ENCODE measurements at places on chromosomes 6 and 20.

GRCh38 chr6:79233611-79234149 is 802 bp downstream of the HMGN3 start:
- DNase-seq: peak; percentile 38

DNA sequence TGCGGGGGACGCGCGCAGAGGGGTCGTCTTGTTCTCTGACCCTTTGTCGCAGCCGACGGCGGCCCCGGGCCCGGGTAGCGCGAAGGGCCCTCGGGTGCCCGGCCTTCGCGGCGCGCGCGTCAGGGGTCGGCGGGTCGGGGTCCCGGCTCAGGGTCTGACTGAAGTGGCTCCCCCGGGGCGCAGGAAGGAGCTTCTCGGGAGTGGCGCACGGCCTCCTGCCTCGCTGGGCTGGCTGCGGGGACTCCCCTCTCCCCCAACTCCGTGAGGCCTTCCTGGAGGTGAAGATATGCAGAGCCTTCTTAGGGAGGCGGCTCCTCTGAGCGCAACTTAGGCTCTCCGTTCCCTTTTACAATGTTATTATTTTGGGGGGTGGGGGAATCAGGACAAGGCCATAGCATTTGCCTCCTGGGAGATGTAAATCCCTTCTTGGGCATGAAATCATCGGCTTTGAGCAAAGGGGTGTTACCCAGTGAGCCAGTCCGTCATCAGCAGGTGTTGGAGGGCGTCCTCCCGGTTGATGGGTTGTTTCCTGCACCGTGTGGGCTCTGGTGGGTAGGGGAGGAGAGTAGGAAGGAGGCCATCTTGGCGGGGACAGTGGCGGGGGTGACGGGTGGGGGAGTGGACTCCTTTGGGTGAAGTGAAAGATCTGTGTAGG is 523 bp downstream of the CDS2 start:
- peak; percentile 32 for DNase-seq

DNA sequence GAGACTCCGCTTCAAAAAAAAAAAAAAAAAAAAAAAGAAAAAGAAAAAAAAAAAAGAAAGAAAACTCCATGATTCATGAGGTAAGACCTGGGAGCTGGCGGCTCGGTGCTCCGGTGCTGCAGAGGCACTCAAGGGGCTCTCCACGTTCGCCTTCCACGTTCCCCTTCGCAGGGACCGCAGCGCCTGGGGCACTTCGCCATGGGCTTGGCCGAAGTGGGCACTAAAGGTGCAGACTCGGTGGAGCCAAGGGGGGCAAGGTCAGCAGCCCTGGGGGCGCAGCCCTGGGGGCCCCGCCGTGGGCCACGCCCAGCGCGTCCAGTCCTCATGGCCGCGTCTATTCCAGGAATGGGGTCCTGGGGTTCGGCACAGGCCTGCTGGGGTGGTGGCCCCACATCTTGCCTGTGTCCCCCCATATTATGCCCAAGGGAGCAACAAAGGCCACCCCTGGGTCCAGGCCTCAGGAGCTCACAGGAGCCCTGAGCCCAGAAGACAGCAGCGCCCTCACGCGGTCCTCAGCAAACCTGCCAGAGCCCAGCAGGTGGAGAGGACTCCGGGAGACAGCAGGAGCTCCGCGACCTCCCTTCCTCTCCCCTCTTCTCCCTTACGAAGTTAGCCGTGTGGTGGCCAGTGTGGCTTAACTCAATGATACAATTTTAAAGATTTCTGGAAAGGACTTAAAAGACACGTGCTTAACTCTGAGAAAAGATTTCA is 21.9 kb downstream of the ZBTB46 start:
- no peak for DNase-seq

GRCh38 chr6:90811596-90812226 is 224.8 kb upstream of the MAP3K7 start:
- DNase-seq: no peak

DNA sequence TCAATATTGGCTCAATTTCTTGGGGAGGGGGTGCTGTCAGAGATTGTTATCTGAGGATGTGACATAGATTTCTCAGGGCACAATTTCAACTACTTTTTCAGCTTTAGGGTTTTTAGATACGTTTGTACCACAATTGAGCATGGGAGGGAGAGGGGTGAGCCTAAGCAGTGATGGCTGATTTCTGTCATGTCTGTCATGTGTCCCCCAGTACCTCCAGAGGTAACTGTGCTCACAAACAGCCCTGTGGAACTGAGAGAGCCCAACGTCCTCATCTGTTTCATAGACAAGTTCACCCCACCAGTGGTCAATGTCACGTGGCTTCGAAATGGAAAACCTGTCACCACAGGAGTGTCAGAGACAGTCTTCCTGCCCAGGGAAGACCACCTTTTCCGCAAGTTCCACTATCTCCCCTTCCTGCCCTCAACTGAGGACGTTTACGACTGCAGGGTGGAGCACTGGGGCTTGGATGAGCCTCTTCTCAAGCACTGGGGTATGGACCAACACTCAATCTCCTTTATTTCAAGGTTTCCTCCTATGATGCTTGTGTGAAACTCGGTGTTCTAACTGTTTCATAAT is 3.4 kb downstream of the HLA-DRA start:
- DNase-seq: no peak

DNA sequence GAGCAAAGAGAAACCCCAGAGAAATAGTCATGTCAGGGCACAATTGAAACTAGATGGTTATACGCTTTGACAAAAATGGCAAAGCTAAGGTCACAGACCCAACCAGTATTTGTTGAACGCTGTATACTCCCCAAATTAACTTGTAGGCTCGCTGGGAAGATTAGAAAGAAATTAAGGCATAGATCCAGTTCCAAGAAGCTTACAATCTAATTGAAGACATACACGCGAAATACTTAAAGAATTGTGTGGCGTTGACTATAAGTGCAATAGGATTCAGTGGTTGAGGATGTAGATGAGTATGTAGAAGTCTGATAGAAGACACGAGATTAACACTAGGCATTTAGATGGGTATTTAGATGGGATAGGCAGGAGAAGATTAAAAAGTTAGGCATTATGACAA is 525 bp downstream of the FAM229B start:
- no peak for DNase-seq

GRCh38 chr6:64266351-64266821 is 630.8 kb downstream of the PHF3 start:
- DNase-seq: no peak

DNA sequence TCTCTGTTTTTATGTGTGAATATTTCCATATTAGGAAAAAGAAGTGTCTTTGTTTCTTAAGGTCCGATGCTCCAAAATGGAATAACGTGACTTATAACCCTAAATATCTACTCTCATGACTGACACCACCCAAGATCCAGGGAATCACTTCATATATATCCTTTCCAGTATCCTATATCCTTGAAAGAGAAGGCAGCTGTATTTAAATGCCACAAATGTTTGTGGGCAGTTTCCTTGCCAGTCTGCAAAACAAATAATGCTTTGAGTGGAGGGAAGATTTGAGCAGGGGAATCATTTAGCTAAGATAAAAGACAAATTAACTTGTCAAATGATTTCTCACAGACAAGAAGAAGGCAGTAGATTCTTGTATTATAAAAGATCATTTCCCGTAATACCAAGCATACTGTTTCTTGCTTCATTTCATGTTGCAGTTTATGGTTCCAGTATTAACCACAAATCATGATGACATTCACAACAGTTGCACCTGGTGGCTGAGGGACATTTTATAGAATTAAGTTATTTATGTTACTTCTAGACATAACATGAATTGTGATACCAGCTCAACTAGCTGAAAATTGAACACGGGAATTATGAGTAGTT is 30.0 kb upstream of the FABP7 start:
- no peak for DNase-seq

DNA sequence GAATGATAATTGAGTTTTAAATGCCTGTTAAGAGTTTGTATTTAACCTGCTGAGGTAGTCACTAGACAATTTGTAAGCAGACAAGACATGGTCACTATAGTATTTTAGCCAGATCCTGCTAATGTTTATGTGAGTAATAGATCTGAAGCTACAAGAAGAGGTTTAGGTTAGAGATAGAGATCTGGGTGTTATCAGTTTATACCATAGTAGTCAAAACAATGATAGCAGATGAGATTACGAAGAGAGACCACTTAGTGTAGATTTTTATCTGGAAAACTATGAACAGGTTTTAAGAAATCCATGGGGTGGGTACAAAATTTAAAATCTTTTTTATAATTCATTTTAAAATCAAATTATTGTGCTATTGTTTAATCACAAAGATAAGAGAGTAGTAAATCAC is 47.5 kb downstream of the PHIP start:
- no peak for DNase-seq

DNA sequence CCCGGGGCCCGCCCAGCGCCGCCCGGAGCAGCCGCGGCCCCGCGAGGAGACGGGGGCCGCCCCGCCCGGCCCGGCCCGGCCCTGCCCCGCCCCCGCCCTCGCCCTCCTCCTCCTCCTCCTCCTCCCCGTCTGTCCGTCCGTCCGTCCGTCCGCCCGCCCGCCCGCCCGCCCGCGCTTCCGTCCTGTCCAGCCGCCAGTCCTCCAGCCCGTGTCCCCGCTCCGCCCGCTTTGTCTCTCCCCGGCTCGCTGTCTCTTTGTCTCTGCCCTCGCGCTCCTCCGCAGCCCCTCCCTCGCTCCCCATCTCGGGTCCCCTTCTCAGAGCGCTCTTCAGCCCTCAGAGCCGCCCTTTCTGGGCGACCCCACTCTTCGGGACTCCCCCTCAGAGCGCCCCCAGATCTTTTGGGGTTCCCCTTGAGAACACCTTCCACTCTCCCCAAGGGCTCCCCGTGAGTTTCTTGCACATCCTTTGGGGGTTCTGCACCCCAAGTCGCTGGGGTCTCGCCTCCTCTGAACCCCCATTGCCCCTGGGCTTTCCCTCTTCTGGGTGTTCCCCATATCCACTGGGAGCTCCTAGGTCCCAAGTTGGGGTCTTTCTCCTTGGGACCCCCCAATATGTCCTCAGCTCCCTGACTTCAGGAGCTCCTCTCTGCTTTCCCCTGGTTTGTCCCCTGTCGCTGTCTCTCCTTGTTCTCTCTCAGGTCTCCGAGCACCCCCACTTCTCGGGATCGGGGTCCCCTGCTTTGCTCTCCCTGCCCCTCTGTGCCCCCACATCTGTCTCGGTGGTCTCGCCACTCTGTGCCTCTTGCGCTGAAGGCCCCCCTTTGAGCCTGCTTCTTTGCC is 79.5 kb upstream of the MYL9 start:
- no peak for DNase-seq

- no peak for DNase-seq
These were observed 161.2 kb downstream of the EYA2 start for GRCh38 chr20:47055699-47056369.

DNA sequence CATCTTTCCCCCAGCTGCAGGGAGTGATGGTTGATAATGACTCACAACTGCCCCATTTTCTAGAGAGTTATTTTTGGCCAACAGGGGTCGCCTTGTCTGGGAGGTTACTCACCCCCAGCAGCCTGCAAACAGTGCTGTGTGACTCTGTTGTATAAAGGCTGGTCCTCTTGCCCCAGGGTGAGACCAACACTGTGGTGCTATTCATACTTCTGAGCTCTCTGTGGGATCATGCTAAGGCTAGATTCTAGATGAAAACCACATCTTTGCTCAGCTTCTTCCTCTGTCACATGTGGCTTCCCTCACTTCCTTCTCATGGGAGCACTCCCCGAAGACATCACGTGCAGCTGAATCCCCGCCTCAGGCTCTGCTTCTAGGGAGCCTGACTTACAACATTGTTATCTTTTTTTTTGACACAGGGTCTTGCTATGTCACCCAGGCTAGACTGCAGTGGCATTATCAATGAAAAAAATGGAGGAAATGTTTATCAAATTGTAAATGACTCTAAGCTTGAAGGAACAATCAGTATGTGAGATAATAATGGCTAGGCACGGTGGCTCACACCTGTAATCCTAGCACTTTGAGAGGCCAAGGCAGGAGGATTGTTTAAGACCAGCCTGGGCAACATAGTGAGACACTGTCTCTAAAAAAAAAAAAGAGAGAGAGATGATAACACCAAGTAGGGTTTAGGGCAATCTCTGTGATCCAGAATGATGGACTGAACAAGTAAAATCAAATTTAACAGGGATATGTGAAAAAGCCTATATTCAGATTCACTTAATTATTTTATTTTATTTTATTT is 55.7 kb upstream of the SLC23A2 start:
- peak; percentile 56 for DNase-seq

DNA sequence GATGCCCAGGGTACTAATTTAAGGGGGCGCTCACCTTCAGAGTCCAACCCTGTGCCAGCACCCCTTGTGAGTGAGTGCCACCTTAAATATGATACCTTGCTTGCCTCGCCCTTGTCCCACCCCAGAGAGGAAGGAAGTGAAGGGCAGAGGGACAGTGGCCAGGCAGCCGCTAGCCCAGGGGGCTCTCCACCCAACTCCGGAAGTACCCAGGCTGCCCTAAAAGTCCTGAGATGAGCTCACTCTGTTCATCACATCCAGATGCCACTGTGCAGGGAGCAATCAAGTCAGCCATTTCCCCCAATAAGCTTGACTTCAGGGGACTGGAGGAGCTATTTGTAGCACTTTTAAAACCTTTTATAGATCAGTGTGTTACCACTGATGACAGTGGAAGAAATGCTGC is 25.0 kb upstream of the STX16 start:
- no peak for DNase-seq

- no peak for DNase-seq
These were observed 1.8 kb upstream of the FASTKD5 start for GRCh38 chr20:3161316-3162079.

- DNase-seq: no peak
These were observed 111.7 kb downstream of the NOL4L start for GRCh38 chr20:32473231-32474008.

DNA sequence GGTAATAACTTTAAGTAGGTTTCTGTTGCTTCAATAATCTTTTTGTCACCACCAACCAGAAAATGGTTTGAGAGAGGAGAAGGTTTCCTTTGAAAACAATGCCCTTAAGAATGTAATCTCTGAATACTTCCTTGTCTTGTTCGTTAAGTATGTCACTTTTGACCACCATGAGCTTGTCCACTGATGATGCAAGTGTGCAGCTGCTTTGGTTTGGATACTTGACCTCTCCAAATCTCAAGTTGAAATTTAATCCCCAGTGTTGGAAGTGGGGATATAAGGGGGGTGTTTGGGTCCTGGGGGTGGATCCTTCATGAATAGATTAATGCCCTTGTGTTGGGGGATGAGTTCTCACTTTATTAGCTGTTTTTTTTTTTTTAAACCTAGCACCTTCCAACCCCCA is 985.4 kb downstream of the EPHA7 start:
- no peak for DNase-seq

Measured in stimulated activated CD8-positive, alpha-beta memory T cell treated with anti-CD3 and anti-CD28 coated beads, Interleukin-4, amount 100 ng/mL, for 4 hours (primary cell).